Activated T-cell treated with anti-CD3 and anti-CD28 coated beads, Interleukin-2, amount 50 U/mL, for 24 hours (primary cell): ENCODE measurements at places on chromosomes 5 and 9.
A peak's percentile ranks its signal among the peaks of the same experiment; 100 is the strongest.

GRCh38 chr9:108874058-108874788, 12.2 kb downstream of the ACTL7A start:
- DNase-seq: no peak

GRCh38 chr5:118520771-118521415, 467.5 kb downstream of the DTWD2 start:
- no peak for DNase-seq

GRCh38 chr5:111075520-111075919, 4.0 kb downstream of the TSLP start:
- DNase-seq: no peak

DNA sequence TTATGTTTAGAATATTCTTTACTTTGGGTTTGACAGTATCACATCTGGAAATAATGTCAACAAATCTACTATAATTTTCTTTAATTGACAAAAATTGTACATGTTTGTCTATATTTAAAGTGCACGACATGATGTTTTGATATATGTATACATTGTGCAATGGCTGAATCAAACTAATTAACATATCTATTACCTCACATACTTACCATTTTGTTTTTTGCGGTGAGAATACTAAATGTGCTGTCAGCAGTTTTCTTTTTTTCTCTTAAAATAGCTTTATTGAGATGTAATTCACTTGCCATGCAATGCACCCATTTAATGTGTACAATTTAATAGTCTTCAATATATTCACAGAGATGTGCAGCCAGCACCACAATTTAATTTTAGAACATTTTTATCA, 10.6 kb upstream of the C6 start:
- DNase-seq: no peak

GRCh38 chr9:137314561-137315560, 12.8 kb upstream of the NRARP start:
- DNase-seq: no peak

GRCh38 chr9:99336531-99336930, 114.4 kb downstream of the SEC61B start:
- DNase-seq: no peak

DNA sequence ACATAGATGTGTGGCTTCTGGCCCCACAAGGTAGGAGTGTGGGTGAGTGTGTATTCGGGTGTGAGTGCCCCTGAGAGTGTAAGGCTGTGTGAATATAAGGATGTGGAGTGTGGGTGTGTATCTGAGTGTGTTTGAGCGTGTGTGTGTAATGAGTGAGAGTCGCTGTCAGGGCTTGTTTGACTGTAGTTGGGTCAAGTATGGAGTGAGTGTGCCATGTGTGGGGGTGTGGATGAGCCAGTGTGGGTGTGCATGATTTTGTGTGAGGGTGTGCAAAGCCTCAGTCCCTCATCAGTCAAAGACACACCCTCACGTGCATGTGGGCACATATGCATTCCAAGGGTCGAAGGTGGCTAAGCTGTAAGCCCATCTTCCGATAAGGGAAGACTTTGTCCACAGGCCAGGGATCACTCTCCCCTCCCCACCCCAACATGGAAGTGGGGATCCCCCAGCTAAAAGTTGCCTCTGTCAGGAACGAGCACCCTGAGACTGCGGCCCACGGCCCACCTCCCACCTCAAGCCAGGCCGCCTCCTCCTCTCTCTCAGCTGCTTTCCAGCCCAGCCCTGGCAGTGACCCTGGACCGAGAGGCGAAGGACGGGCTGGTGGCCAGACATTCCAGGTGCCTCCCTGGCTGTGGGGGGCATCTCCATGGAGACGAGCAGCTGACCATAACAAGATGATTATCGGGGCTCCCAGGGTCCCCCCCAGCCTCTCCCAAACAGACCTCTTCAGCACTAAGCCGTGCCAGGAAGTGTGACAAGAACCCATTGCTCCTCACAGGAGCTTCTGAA, 12.9 kb downstream of the AQP3 start:
- no peak for DNase-seq

DNA sequence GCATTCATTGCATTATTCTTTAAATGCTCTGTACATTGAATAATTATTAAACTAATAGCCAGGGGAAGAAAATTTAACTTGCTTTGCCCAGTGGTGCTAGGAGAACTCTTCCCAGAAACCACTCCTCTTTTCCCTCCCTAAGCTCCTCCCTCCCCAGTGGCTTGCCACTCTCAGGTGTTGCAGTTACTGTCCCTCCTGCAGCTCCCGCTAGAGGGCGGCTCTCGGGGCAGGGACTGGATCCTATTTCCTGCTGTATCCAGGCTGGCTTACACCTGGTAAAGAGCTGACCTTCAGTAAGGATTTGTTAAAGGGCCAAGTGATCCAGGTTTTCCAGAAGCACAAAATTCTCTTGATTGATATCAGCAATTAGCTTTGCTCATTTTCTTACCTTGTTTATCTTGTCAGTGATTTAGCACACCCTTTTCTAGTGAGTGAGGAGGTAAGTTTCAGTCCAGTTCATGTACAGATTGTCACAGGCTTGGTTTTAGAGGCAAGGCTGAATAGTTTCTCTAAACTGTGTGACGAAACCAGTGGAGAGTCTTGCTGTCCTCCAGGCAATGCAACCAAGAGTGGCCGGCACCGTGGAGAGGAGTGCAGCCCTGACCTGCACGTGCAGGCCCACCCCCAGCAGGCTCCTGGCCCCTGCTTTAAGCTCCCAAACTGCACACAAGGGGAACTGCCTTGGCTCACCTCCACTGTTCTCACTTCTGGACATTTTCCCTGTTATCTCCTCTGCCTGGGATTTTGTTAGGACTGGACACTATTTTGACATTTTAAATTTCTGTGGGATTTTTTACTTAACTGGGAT, 423.8 kb downstream of the SPOCK1 start:
- peak; percentile 29 for DNase-seq

- no peak for DNase-seq
Observed at GRCh38 chr5:178177569-178177968, 9.6 kb downstream of the GMCL2 start.

DNA sequence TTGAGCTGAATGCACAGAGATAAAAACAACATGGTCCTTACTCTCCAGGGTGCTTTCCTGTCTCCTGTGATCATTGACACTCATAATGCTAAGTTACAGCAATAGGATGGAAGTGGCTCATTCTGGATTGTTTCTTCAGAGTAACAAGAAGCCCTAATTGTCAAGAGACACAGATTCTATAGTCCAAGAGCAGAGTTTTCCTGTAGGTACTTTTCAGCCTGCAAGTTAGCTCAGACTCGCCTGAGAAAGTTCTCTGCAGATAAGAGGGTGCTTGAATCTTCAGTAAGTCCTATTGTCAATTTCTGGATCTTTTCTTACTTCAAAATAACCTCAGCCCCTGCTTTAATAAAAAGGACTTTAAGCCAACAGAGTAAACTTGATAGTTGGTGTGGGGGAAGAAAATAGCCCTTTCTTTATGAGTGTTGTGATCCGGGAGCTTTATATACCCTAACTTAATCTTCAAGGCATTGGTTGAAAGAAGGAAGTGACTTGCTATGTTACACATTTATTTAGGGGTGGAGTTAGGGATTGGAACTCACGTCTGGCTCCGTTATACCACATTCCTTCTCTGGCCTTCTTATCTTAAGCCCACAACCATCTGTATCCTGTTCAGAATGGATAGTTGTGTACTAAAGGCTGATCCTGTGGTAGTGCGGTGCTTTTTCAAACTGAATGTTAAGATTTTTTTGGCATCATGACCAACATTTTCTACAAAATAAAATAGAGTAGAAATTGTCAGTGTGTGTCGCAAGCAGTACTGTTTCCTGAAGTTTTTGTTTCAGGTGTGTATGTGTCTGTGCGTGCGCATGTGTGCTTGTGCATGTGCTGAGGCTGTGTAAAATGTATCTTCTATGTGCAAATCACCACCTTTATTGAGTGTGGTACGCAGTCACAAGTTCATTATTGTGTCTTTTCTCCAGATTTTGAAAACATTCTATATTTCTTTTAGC, 173.9 kb downstream of the WDR70 start:
- DNase-seq: no peak

- no peak for DNase-seq
Observed at GRCh38 chr5:13218518-13218917, 726.0 kb downstream of the DNAH5 start.

- no peak for DNase-seq
Observed at GRCh38 chr9:93659837-93660177, 83.4 kb downstream of the PHF2 start.

DNA sequence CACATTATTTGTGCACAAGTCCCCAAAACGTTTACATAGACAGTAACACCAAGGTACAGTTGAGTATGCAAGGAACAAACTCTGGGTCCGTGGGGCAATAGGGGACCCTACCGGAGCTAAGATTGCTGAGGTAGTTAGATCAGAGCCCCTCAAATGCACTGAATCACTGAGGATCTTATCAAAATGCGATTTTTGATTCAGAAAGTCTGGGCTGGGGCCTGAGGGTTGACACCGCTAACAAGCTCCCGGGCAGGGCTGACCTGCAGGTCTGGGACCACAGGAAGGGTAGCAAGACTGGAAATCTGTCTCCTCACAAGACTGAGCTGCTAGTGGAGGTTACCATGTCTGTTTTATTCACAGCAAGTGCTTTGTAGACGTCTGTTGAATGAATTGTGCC, 1.8 kb upstream of the IL3 start:
- no peak for DNase-seq

GRCh38 chr5:178516504-178517235, 73.5 kb downstream of the COL23A1 start:
- DNase-seq: no peak

GRCh38 chr5:167061695-167062094, 1229.8 kb upstream of the WWC1 start:
- DNase-seq: no peak

DNA sequence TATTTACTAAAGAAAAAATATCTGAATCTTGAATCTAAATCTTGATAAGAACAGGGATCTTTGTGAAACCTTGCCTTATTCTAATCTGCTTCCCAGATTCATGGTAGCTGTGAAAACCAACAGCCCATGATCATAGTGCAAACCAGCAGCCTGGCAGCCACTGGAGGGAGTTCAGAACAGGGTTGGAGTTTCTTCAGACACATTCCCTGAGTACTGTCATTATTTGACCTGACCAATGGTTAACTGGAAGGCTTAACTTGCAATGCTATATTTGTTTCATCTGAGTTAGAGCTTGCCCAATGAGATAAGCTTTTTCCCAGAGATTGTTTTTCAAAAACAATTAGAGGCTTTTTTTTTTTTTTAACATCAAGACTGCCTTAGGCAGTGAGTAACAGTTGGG, 47.8 kb downstream of the LOX start:
- no peak for DNase-seq

DNA sequence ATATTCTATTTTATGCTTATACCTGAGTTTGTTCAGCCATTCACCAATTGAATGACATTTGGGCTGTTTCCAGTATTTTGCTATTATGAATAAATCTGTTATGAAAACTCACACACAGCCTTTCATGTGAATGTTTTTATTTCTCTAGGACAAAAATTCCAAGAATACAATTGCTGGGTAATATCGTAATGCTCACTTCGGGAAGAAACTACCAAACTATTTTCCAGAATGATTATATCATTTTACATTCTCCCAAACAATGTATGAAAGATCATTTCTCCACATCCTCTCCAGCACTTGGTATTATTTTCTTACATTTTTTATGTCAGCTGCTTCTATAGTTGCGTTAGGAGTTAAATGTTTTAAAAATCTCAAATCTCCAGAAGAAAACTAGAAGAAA, 58.3 kb upstream of the LHFPL2 start:
- no peak for DNase-seq

- no peak for DNase-seq
Observed at GRCh38 chr5:101585366-101585765, 682.3 kb upstream of the ST8SIA4 start.

DNA sequence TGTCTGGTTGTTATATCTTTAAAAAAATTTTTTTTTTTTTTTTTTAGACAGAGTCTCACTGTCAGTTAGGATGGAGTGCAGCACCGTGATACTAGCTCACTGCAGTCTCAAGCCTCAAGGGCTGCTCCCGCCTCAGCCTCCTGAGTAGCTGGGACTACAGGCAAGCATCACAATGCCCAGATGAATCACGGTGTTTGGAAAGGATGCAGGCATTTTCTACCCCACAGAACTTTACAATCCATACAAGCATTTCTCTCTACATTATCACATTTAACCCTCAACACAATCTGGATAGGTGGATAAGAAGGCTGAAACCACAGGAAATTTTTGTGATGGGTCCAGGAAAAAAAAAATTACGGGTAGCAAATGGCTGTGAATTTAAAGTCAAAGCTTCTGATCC, 5.8 kb upstream of the PCA3 start:
- no peak for DNase-seq

- no peak for DNase-seq
Observed at GRCh38 chr9:76887951-76888350, 18.0 kb downstream of the PRUNE2 start.

- no peak for DNase-seq
Observed at GRCh38 chr5:88304356-88304755, 35.7 kb upstream of the TMEM161B start.

- no peak for DNase-seq
Observed at GRCh38 chr9:35741740-35742139, 7.3 kb downstream of the GBA2 start.

DNA sequence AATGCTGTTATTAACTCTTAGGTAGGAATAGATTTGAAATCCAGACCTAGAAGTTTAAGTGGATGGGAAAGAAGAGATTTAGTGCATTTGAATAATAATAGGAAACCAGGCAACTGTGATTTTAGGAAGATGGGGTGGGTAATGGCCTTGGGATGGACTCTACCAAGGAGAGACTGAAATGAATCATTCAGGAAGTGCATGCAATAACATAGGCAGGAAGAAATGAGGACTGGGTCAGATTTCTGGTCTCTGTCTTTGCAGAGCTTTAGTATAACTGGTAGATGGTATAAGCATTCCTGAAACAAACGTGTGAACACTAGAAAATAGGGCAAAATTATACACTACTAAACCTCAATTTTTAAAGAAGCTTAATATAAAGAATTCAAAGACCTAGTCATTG, 274.4 kb upstream of the CLINT1 start:
- DNase-seq: no peak

GRCh38 chr5:81488862-81489261, 94.9 kb upstream of the ACOT12 start:
- no peak for DNase-seq

DNA sequence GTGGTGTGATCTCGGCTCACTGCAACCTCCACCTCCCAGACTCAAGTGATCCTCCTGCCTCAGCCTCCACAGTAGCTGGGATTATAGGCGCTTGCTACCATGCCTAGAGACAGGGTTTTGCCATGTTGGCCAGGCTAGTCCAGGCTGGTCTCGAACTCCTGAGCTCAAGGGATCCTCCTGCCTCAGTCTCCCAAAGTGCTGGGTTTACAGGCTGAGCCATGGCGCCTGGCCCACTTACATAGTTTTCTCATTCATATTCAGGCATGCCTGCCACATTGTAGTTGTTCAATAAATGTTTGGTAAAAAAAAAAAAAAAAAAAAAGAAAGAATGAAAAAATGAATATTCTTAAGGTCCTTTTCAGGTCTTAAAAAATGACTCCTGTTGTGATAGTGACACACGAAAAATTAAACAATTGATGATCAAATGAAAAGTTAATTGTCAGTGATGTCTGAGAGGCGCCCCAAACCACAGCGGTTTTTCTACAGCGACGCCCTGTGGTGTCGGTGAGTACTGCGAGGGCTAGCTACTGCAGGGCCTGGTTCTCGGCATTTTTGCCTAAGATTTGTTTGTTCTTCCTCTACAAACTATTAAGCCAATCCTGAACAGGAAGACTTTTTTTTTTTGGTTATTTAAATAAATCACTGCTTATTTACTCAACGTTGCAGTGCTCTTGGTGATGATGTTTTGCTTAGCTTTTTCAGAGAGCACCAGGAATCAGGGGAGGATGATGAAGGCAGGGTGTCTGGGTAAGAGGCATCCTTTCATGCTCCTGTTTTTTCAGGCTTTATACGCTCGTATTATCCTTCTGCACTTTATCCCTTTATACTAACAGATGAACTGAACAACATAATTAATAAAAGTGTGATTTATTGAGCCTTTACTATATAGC, 67.0 kb upstream of the DPYSL3 start:
- peak; percentile 42 for DNase-seq
